ENCODE measurements at places on chromosomes 5 and 9.

GRCh38 chr5:17080361-17080760, 137.1 kb upstream of the BASP1 start:
- no peak for DNase-seq

DNA sequence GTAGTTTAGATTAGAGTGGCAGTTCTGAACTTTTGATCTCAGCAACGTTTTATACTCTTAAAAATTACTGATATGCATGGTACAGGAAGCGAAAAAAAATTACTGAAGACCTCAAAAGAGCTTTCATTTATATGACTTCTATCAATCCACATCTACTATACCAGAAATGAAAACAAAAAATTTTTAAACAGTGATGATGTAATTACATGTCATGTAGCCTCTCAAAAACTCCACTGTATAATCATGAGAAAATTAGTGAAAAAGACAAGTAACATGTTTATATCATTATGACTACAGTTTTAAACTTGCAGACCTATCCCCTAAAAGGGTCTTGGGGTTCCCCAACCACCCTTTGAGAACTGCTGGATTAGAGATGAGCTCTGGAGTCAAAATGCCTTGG, 9.3 kb downstream of the DNAJC18 start:
- no peak for DNase-seq

GRCh38 chr5:400282-401145, 42.5 kb upstream of the EXOC3 start:
- no peak for DNase-seq

GRCh38 chr9:125586172-125586511, 120.9 kb downstream of the MAPKAP1 start:
- DNase-seq: no peak

- DNase-seq: no peak
Observed at GRCh38 chr5:148747536-148747906, 78.9 kb upstream of the ADRB2 start.

GRCh38 chr9:112063151-112063550, 111.9 kb downstream of the SUSD1 start:
- no peak for DNase-seq

Data from nucleus accumbens (tissue), 56 donors.